SW 1271 (cell line): ENCODE measurements at places on chromosomes 7 and 10.

DNA sequence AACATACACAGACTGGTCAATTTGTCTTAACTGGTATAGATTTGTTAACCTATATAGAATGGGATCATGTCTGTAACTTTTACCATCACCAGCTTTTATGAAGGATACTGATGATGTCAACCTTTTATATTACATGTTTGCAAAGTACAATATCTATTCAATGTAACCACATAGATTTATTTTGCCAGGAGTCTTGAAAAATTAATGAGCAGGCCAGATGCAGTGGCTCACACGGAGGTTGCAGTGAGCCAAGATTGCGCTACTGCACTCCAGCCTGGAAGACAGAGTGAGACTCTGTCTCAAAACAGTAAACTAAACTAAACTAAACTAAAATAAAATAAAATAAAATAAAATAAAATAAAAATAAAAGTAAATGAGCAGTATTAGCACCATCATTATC is 30.0 kb upstream of the PARD3 start:
- DNase-seq: no peak

- no peak for DNase-seq
Observed at GRCh38 chr10:128712661-128713400, 586.6 kb upstream of the MKI67 start.

- no peak for DNase-seq
Observed at GRCh38 chr10:125396676-125397075, 236.3 kb upstream of the CTBP2 start.

DNA sequence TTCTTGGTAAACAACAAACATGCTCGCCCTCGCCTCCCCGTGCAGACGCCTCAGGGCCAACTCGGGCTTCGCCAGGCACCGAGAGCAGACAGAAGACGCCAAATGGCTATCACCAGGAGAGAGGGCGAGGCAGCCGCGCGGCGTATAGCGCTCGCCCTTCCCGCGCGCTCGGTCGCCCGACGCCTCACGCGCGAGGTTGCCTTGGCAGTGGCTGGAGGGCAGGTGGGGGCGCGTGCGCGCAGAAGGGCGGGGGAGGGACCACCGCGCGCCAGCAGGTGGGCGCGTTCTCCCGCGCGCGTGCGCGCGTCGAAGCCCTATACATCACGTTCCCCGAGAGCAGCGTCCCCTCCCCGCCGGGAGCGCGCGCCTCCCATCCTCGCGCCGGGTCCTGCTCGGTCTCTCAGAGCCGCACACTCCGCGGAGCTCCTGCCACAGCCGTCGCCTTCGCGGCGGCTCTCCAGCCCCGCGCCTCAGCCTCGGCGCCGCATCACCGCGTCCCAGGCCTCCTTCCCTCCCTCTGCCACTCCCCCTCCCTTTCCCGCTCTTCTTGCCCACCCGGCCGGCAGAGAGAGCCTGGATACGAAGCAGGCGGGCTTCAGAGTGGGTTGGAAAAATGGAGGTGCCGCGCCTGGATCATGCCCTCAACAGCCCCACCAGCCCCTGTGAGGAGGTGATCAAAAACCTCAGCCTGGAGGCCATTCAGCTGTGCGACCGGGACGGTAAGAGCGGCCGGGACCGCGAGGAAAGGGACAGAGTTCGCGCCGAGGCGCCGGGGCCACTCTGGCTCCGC is at the start of gene PHYHIPL:
PHYHIPL (plus strand) TSS at position 403 of the 790 bp plus-strand sequence; CDS start at position 614, 211 bp downstream.
- DNase-seq: peak; percentile 5

- DNase-seq: no peak
Observed at GRCh38 chr7:1254281-1255079, 21.8 kb downstream of the UNCX start.

DNA sequence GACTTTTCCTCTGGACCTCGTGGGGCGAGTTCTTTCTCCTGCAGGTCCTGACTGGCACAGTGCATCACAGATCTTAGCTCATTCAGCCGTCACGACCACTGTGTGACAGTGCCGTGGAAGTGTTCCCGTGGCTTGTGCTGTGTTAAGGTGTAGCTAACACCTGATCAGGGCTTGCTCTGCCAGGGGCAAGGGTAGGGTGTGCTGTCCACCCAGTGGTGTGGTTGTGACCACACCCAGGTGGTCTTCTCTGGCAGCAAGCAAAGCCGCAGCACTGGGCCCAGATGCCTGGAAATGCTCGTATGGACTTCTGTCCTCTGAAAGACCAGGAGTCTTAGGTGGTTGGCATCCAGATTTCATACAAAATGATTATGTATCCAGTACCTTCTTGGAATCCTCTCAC is 86.2 kb downstream of the GLRX3 start:
- DNase-seq: no peak
